ENCODE measurements at places on chromosomes 5 and 9.

- DNase-seq: no peak
Measured at GRCh38 chr9:86487838-86488233, 133.6 kb upstream of the TUT7 start.

GRCh38 chr5:60701321-60701968, 1.5 kb upstream of the DEPDC1B start:
- no peak for DNase-seq

- no peak for DNase-seq
Measured at GRCh38 chr5:86526811-86527348, 90.9 kb upstream of the COX7C start.

DNA sequence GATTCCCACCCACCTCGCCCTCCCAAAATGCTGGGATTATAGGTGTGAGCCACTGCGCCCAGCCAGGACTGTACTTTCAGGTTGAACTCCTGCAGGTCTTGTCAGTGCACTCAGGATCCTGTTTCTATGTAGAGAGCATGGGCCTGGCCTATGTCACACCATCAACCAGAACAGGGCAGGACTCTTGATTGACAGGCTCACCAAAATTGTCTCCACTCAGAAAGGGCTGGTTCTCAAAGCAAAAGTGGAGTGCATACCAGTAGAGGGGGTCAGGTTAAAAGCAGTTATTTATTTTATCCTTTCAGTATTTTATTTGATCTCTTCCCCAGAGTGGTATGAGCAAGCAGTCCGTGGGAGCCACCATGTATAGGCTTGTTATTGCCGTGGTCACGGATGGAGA, 27.4 kb upstream of the POU4F3 start:
- DNase-seq: no peak

DNA sequence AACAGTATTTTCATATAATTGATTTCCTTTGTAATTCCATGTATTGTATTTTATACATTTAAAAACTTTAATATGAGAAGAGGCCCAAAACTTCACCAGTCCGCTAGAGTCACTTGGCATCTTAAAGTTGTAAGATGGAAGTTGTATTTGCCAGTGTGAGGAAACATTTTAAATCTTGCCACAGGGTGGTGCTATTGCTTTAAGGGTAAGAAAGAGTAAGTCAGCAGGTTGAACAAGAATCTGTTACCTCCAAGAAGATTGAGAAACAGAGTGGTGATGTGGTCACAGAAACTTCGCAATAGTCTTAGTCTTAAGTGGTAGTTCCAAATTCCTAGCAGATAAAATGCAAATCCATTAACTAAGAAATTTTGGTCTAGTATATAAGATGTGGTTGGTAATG, 39.8 kb upstream of the RANBP6 start:
- DNase-seq: no peak

- no peak for DNase-seq
Measured at GRCh38 chr9:1875921-1876448, 139.2 kb upstream of the SMARCA2 start.

DNA sequence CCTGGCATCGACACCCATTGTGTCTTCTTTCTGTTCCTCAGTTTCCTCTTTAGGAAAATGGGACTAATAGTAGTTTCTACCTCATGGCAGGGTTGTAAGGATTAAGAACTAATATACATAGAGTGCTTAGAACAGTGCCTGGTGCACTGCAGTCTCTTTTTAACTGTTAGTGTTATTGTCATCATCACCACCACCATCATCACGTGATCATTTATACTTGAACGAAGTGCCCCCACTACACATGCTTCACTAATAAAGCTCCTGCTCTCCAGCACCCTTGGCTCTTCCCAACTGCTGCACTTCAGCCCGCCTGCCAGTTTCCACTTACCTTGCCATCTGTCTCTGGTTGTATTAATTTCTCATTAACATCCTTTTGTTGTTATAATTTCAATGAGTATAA, 35.8 kb upstream of the MAST4 start:
- DNase-seq: no peak

DNA sequence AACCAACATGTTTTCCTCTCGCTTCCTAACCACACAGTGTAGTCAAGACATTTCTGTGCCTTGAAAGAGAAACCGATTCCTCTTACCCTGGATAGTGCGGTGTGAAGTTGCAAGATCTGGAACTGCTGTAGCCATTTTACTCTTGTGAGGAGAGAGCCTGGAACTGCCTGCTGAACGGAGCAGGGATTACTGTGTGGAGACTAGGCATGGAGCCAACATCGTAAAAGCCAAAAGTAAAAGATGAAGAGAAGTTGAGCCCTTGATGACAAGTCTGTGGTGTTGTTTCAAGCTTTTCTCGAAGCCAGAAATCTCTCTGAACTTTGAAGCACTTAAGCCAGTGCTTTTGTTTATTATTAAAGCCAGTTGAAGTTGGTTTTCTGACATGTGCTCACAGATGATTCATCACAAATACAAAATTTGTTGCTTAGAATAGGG, 110.1 kb upstream of the GRIN3A start:
- DNase-seq: no peak

DNA sequence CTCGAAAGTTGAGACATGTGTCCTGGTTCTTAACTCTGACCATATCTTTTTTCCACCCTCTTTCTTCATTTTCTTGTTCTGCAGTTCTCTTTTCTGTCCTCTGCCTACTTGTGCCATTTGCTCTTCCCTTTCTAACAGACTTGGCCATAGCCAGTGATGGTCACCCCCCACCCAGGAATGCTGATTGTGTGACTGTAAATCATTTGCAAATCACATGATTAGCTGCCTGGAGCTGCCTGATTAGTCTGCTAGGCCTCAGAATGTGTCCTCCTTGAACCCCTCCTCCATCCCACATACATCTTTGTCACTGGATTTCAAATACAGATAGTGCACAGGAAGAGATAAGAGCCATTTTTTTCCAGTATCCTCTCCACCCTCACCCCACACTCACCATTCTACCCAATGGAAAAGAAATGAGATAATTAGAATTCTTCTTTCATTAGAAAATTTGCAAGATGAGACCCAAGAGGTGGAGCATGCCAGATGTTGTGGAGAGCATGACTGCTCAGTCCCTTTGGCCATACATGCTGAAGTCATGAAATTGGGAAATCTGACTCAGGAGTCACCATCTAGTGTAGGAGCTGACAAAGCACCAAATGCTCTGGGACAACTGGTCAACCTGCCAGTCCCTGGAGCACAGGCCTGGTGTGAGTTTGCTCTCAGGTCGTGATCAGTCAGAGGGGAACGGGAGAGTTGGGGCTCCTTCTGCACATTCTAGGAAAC, 538.2 kb downstream of the CCDC171 start:
- DNase-seq: no peak

DNA sequence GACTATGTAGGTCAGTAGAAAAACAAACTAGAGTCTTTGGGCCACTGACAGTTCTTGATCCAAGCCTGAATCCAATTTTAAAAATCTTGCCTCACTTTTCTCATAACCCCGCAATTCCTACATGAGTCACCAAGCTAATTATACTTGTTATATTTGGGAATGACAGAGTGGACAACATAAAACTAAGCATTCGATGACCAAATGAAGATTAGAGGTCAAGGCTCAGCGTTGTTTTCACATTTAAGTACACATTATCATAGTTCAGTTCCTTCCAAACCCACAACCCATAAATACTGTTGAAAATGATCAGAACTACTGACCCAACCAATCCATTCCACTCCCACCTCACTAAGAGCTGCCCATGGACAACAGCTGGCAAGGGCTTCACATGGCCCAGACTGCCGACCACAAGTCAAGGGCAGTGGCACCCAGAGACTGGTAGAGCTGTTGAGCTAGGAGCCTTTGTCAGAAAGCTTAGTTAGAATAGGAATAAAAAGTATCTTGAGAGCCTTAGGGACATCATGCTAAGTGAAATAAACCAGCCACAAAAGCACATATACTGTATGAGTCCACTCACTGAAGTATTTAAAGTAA, 64.2 kb downstream of the MYO10 start:
- no peak for DNase-seq

GRCh38 chr5:168608386-168608785, 29.2 kb upstream of the PANK3 start:
- DNase-seq: no peak

DNA sequence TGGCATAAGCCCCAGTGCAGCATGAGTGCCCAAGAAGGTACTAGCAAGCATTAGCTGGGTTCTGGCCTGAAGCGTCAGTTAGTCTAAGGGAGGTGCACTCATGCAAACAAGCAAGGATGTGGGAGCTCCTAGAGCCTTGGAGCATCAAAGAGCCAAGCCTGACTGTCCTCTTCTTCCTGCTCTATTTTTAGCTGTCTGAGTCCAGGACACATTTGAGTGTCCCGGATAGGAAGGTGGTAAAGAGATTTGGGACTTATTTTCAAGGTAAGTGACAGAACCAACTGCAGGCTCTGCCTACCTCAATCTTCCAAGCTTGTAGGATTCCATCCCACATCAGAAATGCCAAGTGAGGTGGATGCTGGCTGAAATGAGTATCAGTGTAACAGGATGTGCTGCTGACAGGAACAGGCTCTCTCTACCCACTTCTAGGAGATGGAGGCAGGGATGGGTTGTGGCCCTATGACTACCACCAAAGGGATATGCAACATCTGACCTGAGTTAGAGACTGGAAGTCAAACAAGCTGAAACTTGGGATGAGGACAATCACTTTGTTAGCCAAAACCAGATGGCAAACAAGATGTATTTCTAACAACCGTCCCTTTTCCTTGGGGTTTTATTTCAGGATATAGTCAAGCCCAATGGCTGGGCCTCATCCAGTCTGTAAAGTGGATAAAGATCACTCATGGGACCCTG, 15.1 kb downstream of the MACROH2A1 start:
- DNase-seq: no peak

GRCh38 chr5:15513431-15513830, 13.5 kb downstream of the FBXL7 start:
- no peak for DNase-seq

DNA sequence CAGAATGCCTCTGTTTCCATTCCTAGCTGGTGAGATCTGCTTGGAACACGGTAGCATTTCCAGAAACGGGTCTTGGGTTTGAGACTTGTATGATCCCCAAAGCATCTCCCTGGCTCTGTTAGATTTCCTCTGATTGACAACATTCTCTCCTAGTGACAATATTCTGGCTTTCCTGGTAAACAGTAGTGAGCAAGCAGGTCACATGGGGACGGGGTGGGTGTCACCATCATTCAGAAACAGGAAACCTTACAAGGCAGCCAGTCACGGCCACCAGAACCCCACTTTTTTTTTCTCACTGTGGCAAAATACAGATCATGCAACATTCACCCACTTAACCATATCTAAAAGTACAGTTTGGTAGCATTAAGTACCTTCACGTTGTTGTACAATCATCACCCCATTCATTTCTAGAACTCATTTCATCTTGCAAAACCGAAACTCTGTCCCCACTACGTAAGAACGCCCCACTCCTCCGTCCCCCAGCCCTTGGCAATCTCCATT, 90.1 kb upstream of the LMX1B start:
- no peak for DNase-seq

- DNase-seq: no peak
Measured at GRCh38 chr9:95508242-95508967, 8.4 kb downstream of the PTCH1 start.

DNA sequence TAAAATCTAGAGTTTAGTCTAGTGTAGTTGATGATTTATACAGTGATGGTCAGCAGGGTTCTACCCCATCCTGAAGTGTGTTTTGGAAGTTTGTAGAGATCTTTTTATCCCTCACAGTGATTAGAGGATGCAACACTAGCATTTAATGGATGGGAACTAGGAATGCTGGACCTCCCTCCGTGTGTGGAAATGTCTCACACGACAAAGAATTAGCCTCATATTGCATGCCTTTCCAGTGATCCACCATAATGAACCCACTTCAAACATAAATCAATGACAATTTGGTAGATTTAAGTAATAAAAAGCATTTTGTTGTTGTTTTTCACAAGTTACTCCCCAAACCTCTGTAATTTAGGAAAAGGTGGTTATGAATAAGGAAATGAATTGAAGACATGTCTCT, 82.5 kb upstream of the LMNB1 start:
- no peak for DNase-seq
